Brain (organoid and tissue), 16 donors: ENCODE measurements at places on chromosomes 13 and 19. TPM values are rescaled to one million over a fixed set of nuclear protein-coding genes. Genes with fewer than 3 reads are reported as not detected.
A peak's percentile ranks its signal among the peaks of the same experiment; 100 is the strongest.

DNA sequence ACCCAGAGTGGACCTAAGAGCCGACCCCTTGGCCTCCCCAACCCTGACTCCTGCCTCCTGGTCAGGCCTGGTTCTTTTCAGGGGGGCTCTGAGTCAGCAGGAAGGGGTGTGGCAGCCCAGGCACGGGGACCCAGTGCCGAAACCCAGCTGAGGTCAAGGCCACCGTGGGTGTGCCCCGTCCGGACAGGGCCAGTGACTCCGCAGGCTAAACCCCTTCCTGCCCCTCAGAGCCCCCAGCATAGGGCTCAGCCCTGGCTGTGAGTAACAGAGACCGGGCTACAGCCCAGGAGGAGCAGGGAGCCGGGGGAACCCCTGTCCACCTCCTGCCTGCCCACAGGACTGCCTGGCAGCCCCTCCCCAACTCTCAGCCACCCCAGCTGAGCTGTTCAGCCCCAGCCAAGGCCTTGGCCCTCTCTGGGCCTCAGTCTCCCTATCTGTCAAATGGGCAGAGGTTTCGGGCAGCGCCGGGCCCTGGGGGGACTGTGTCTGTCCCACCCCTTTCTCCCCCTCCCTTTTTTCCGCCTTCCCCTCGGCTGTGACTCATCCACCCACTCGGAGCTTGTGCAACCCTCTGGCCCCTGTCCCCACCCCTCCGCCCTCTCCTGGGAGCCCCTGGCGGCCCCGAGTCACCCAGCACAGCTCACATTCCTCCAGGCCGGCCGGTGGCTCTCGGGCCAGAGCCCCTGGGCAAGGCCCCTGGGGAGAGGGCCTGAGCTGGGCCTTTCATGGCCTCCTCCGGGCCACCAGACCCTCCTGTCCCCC, 8.6 kb downstream of the ZBTB7A start:
- no peak for DNase-seq

GRCh38 chr19:1647501-1648458, 4.6 kb downstream of the TCF3 start:
- no peak for DNase-seq

- no peak for DNase-seq
Observed at GRCh38 chr13:97072297-97072696, 78.0 kb upstream of the OXGR1 start.

The SELENOV gene
- polyA plus RNA-seq, result 4.3 TPM

The LYL1 gene
- 2.3 TPM for polyA plus RNA-seq

The LAMP1 gene
- 220 TPM for polyA plus RNA-seq

The WDR87 gene
- polyA plus RNA-seq, result not detected

The THSD8 gene
- 48.0 TPM for polyA plus RNA-seq

DNA sequence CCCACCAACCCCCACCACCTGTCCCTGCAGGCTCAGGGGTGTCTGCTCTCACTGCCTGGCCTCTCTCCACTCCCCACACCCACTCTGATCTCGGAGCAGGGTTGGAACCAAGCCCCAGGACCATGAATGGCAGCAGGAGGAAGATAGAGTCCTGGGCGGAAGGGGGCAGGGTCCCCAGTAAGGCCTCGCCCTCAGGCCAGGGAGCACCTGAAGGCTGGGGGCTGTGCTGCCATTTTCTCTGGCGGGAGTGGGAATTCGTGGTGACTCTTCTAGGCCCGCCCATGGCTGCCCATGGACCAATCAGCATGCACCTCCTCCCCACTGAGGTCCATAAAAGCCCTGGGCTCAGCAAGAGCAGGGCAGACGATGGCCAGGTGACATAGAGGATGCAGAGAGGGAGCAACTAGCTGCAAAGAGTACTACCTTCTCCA, 25.0 kb downstream of the KBTBD6 start:
- no peak for DNase-seq

DNA sequence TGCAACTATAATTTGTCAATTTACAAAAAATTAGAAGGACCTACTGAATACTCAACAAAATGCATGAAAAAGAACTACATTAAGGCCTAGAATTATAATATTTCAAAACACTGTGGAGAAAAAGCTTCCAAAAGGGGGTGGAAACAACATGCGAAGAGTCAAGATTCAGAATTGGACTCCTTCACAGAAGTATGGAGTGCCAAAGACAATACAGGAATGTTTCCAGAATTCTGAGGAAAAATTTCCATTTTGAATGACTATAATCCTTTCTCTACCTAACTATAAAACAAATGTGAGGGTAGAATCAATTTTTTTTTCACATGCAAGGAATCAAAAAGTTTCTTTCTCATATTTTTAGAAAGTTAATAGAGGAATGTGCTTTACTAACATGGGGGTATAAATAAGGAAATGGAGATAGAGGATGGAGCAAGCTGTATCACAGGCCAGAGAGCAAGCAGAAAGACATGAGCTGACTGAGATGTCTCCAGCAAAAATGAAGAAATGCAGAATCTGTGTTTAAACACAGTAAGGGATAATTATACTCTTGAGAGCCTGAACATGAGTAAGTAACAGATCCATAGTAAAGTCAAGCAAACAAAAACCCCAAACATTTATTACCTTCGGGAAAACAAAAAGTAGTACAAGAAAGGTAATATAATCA, 39.5 kb upstream of the SMAD9 start:
- DNase-seq, result no peak

DNA sequence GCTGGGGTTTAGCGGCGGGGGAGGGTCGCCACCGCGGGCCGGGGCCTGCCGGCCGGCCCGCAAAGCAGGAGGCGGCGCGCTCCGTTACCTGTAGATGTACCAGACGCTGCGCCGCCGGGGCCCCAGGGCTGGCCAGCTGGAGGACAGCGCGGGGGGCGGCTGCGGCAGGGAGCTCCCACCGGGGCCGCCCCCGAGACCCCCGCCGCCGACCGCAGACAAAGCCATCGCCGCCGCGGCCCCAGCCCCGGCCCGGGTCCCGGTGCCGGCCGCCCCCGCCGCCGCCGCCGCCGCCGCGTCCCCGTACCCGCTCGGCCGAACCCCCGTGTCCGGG, 24.8 kb downstream of the SHANK1 start:
- no peak for DNase-seq

DNA sequence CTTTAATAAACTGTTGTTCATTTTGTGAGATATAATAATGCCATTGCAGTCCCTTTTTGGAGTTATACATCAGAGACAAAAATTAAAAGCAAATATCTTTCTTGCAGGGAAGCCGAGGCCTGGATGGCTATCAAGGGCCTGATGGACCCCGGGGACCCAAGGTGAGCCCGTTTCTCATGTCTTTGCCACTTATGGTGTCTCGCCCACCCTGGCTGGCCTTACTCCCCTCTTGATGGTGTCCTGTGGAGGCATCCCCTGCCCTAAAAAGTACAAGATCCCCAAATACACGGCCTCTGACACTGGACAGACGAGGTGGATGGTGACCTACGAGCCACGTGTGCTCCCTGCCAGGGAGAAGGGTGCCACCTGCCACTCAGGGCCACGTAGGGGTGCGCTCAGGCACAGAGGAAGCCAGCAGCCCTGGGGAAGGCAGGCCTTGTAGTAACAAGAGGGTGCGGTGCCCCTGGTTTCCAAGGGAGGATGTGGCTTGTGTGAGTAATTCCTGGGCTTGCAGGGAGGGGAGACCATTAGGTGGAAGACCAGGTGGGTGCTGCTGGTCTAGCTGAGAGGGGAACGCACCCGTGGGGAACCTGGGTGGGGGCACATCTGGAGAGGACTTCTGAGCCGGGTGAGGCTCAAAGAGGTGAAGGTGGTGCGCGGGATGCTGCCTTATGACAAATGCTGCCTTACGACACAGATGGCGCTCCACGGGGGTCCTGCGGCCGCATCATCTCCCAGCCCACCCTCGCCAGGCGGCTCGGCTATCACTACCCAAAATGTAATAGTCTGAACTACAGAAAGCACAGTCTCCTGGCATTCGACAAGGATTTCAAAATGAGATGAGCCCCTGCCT, 115.6 kb downstream of the RAB20 start:
- no peak for DNase-seq

DNA sequence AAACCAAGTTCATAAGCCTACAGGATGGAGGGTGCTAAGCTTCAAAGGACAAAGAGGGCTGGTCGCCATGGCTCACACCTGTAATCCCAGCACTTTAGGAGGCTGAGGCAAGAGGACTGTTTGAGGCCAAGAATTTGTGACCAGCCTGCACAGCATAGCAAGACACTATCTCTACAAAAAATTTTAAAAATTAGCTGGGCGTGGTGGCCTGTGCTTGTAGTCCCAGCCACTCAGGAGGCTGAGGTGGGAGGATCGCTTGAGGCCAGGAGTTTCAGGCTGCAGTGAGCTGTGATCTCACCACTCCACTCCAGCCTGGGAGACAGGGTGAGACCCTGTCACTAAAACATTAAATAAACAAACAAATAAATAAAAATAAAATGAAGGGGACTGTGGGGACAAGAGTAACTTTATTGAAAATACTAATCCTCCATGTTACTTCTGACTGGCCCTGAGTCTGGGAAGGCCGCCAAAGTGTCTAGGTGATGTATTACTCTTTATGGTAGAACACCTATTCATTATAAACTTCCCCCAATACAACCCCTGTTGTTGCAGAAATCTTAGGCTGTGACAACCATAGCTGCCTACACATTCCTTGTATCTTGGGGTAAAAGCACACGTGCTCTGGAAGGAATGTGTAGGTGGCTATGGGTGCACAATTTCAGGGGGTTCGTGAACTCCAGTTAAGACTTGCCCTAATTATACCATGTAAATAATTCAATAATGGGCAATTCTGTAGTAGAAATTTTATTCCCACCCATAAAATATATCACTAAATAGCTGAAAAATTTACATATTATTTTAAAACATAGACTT, 14.6 kb upstream of the URAD start:
- DNase-seq, result no peak

The ADAMTSL5 gene
- polyA plus RNA-seq, result 0.49 TPM

The KLF1 gene
- 1.3 TPM for polyA plus RNA-seq

The ZNF471 gene
- polyA plus RNA-seq, result 1.8 TPM

DNA sequence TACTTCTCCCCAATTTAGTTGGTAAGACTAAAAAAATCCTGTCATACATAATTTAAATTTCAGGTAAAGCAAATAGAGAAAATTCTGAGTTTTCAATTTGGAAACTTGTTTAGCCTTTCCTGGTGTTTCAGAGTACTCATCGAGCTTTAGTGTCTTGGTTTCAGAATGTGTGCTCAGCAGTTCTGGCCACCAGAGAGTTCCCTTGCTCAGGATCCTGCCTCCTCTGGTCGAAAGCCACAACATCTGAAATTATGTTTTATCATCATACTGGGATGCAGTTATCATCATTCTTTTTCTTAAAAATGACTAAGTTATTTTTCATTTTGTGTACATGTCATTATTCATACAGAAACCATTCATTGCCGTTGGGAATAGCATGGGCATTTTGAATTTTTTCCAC, 263.2 kb upstream of the SPRY2 start:
- no peak for DNase-seq

DNA sequence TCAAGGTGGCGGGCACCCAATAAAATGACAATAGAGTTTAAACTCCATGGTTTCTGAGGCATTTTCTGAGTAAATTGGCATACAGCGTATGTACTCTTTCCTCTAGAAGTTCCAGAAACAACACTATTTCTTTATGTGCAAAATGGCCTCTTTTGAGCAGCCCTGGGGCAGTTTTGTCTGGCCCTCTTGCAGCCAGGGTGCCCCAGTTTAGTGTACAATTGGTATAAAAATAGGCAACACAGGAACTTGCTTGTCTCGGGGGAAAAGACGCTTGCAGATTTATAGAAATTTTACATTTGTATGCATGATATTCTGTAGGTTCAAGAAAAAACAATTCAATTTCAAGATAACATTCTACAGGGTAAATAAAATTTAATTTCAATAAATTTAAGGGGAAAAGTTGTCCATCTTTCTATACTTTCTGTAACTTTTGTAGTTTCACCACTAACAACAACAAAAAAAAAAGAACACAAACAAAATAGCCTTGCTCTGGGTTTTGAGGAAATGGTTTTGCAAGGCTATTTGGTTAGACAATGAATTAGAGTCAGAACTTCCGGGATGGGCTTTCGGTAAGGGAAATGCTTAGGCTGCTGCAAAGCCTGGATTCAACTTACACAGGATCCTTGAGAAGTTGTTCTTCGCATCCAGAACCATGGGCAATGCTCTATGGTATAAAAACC, 45.3 kb downstream of the LRCH1 start:
- DNase-seq, result no peak

GRCh38 chr13:104015646-104016396, 949.6 kb upstream of the SLC10A2 start:
- no peak for DNase-seq

The MCF2L gene
- polyA plus RNA-seq, result 61.7 TPM

GRCh38 chr13:65907666-65908525, 1322.2 kb downstream of the PCDH9 start:
- no peak for DNase-seq

GRCh38 chr13:32300920-32301319, 14.2 kb downstream of the ZAR1L start:
- DNase-seq, result no peak

DNA sequence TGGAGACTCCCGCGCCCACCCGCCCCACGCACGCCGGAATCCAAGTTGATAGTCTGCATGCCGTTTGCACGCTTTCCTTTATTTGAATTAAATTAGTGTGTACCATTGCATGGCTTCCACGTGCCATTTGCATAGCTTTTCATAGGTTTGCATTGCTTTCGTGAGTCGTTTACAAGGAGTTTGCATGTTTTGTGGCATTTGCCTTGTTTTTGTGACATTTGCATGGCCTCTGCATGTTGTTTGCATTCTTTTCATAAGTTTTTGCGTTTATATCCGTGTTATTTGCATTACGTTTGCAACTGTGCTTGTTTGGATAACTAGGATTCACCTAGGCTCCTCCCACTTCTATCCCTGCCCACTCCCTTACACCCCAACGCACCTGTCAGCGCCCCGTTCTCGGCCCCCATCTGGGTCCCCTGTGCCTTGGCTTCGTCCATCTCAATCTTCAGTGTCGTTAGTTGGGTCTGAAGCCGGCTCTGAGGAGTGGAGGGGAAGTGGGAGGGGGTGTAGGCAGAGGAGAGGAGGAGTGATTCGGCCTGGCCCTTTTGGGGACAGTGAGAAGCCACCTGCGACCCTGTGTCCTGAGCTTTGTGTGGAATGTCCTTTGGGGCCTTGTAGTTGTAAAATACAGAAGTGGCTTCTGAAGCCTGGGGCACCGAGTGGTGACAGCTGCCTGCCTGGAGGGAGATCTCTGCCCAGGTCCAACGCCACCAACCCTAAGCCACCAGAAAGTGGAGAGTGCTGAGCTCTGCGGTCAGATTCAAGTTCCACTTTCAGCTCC, 2.4 kb downstream of the CCDC194 start:
- no peak for DNase-seq

GRCh38 chr19:50199259-50199555, 4.2 kb upstream of the MYH14 start:
- peak; percentile 16 for DNase-seq
